ENCODE measurements at places on chromosomes 3 and 15.

- no peak for DNase-seq
Measured at GRCh38 chr3:191499307-191500080, 38.5 kb downstream of the PYDC2 start.

DNA sequence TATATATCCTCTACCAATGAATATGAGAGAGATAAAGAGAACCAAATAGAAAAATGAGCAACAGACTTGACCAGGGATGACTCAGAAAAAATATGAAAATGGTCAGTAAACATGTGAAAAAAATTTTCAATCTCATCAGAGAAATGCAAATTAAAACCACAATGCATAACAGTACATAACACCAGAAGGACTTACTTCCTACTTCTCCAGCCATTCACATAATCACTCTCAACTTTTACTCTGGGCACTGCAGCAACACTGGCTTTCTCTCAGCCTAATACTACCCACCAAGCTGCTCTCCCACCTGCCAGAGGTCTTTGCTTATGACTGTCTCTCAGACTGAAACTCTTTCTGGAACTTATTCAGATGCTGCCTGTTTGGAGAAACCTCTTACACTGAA is 49.4 kb downstream of the DPH6 start:
- DNase-seq: no peak

DNA sequence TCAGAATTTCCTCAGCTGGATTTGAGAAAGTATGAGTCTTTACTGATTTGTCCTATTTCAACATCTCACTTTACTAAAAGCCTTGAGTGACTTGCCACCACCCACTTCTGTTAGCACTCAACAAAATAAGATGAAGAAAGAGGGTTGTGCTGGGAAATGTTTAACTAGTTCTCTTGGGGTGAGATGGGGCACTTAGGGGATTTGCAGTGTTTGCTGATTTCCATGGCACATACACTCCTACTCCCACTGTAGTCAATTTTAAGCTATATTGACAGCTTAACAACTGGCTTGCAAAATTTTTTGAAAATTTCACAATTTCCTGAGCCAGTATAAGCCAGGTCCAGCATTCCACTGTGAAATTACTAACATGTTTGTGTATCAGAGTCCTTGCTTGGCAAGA is 463.1 kb upstream of the ARHGEF26 start:
- no peak for DNase-seq

GRCh38 chr3:160738048-160738447 is 18.0 kb upstream of the PPM1L start:
- DNase-seq: no peak

DNA sequence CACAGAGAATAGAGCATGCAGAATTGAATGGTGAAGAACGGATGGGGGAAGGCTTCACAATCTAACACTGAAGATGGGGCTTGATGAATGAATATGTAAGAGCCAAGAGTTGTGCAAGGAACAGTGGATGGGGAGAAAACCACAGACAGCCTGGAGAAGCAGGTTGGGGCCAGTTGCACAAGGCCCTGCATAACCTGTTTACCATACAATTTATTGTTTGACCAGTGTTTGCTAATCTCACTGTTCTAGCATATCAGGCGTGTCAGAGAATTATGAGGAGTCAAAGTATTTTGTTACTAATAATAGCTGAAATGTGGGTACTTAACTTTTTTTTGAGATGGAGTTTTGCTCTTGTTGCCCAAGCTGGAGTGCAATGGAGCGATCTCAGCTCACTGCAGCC is 36.4 kb downstream of the LINS1 start:
- no peak for DNase-seq

GRCh38 chr3:186742618-186743380 is 25.6 kb downstream of the KNG1 start:
- no peak for DNase-seq

GRCh38 chr3:22245811-22246583 is 495.0 kb upstream of the ZNF385D start:
- no peak for DNase-seq

DNA sequence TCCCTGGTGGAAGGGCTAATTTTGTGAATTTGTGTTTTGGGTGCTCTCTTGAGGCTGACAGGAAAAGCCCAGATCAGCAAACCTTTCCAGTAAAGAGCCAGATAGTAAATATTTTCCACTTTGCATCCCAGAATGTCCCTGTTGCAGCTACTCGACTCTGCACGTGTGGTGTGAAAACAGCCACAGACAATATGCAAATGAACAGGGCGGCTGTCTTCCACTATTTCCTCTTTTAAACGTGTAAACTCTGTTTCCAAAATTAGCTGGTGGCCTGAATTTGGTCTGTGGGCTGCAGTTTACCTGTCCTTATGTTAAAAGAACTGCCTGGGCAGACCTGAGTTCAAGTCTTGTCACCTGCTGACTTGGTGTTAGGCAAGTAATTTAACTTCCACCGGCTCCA is 202.7 kb downstream of the EDEM1 start:
- no peak for DNase-seq

Data from HS-27A (cell line).